Fibroblast of skin of right quadriceps (primary cell): ENCODE measurements at places on chromosomes 16 and 17.
A peak's percentile ranks its signal among the peaks of the same experiment; 100 is the strongest.

GRCh38 chr17:42155614-42156045 lies 841 bp upstream of the RAB5C start:
- DNase-seq = no peak

DNA sequence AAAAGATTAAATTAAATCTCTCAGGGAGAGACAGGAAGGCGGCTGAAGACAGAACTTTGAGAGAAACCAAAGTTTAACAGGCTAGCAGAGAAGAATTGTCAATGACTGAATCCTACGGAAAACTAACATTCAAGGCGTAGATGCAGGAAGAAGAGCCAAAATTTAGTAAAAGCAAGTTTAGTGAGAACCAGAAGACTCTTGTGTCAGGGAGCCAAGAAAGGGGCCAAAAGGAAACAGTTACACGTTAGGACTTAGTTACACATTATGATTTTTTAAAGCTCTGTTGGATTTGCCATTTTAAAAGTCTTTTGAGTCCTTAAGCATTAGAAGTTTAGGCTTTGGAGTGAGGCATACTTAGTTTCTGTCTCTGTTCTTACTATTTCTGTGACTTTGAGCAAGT lies 164.6 kb downstream of the CHD9 start:
- DNase-seq = no peak

GRCh38 chr17:13266606-13267005 lies 248.8 kb upstream of the ELAC2 start:
- DNase-seq = peak; percentile 90

DNA sequence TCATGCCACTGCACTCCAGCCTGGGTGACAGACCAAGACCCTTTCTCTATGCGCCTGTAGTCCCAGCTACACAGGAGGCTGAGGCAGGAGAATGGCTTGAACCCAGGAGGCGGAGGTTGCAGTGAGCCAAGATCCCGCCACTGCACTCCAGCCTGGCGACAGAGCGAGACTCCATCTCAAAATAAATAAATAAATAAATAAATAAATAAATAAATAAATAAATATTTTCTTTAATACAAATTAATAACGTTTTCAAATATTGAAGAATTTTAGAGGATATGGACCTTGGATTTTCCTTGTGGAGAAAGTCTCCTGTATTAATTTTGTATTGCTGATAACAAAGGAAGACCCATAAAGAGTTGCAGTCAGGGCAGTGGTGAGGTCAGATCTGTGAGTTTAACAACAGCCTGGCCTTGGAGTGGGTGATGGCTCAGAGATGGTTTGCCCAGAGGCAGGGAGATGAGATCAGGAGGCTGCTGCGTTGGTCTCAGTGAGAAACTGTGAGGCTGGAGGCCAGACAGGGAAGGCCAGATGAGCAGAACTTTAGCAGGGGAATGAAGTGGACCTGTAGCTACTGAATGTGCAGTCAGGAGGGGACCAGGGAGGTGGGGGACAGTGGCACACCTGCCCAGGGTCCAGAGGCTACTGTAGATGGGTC lies 4.4 kb upstream of the ASGR1 start:
- no peak for DNase-seq

DNA sequence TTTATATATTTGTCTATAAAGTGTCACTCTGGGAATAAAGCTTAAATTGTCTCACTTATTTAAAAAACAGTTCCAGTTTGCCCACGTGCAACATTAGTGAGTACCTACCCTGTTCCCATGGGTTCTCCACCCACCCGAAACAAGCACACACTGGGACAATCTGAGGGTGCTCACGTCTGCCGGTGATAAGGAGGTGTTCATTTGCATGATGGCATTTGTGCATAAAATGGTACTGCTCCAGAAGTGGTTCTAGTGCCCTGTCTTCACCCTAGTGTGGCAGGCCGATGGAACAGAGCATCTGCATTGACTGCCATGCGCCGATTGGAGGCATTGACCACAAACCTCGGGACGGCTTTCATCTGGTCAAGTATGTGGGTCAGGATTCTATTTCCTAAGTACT lies 35.6 kb upstream of the ENDOV start:
- no peak for DNase-seq

DNA sequence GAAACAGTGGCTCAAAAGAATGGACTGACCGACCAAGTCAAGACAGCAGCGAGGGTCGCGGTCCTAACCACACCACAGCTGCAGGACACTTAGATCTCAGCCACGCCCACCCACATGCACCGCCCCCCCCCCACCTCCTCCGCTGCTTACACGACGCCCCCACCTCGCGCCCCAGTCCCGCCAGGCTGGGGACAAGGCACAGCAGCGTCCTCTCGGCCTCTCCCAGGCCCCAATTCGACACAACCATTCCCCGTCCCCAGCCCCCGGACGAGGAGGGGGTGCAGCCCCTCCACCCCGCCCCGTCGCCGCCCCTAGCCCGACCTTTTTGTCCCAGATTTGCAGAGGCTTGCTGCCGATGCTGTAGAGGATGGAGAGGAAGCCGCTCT lies 477 bp downstream of the CFAP20 start:
- no peak for DNase-seq

- DNase-seq = no peak
Measured at GRCh38 chr17:44788139-44788538, 29.4 kb downstream of the ADAM11 start.

GRCh38 chr17:2814481-2815341 lies 18.5 kb downstream of the RAP1GAP2 start:
- DNase-seq = no peak

DNA sequence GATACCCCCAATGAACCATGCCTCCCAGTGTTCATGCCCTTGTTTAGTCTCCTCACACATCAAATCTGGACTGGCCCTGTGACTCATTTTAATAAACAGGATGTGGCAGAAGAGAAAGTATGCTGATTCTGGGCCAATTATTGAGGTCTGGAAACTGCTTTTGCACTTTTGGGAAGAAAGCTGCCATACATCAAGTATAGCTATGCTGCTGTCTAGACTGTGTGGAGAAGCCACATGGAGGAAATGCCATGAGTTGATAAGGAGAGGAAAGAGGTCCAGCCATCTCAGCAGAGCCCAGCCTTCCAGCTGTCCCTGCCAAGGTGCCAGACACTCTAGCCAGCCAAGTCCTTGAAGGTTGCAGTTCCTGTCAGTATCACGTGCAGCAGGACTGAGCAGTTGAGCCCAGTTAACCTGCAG lies 16.7 kb downstream of the RPRML start:
- DNase-seq = peak; percentile 78

DNA sequence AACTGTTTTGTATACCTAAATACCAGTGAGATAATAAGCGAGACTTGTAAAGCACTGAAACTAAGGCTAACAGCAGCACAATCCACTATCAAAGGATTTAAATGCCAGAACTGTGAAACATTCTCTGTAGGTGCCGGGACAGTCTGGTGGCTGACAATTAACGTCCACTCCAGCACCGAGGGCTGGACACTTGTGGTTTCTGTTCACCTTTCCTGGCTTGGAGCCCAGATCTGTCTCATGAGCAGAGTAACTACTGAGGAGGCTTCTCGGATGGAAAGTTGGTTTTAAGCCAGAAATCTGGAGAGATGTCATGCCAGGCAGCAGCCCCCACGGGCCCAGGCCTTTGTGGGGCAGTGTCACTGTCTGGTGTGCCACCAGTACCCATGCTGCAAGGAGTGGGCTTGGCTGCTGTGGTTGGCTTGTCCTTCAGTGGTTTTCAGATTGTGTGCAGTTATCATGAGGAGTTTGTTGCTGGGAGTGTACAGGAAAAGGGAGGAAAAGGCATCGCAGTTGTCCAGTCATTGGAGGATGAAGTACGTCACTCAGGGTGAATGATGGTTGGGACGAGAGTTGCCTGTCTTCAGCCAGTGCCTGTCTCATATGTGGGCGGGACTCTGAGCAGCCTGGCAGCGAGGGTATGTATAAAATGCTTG lies 35.5 kb downstream of the UBN1 start:
- DNase-seq = peak; percentile 53

DNA sequence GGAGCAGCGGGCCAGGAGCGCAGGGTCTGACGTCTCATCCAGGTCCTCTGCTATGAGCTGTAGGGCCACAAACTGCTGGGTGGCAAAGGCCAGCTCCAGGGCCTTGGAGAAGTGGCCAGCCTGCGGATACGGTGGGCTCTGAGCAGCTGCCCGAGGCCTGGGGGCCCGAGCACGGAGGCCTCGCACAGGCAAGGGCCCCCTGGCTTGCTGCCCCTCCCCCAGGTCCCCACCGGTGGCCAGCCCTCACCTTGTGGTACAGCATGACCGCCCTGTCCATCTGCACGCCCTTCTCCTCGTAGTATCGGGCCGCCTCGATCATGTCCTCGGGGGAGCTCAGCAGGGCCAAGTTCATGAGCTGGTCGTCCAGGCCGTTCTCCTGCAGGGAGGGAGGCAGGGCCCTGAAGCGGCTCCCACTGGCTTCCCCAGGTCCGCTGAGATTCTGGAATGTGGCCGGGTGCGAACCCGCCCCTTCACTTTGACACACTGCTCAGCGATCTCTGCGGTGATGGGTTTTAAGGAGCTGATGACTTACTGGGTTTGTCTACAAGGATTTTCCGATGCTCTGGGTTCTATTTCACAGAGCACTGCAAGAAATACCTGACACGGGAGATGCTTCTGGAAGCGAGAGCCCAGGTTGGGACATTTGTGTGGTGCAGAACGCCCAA lies 9.8 kb upstream of the TMEM204 start:
- DNase-seq = no peak
